Mammary epithelial cell (primary cell): ENCODE measurements at places on chromosomes 13 and 19. TPM values are rescaled to one million over a fixed set of nuclear protein-coding genes. Genes with fewer than 3 reads are reported as not detected.

The TMEM238 gene
- 7.2 TPM for total RNA-seq

The RPL36 gene
- total RNA-seq = 990 and 1,239 TPM in 2 replicates

The ZNF530 gene
- 3.2 and 5.6 TPM in 2 replicates for total RNA-seq

The ZNF534 gene
- total RNA-seq = not detected

The CELF5 gene
- 0.17 TPM for total RNA-seq

The GNG8 gene
- not detected for total RNA-seq

The RGL3 gene
- total RNA-seq = 0.24 and 0.69 TPM in 2 replicates

The N4BP2L1 gene
- total RNA-seq = 1.3 and 2.0 TPM in 2 replicates

The SIGLEC8 gene
- total RNA-seq = not detected in 2 replicates

The RNASEH2A gene
- 7.0 TPM for total RNA-seq

The ZNF229 gene
- 16.8 TPM for total RNA-seq

The TUBB4A gene
- not detected for total RNA-seq

The GJA3 gene
- 4.2 TPM for total RNA-seq

The THSD1 gene
- total RNA-seq = 25.9 and 27.2 TPM in 2 replicates

The STXBP2 gene
- 82.0 and 103 TPM in 2 replicates for total RNA-seq

The MEIOSIN gene
- not detected for total RNA-seq

The SRRM5 gene
- total RNA-seq = not detected

The WTIP gene
- total RNA-seq = 22.7 TPM

The CLC gene
- total RNA-seq = not detected

The LILRB4 gene
- total RNA-seq = not detected

The MED26 gene
- total RNA-seq = 9.7 and 10.9 TPM in 2 replicates

The NKPD1 gene
- total RNA-seq = 1.8 TPM

The PRR22 gene
- total RNA-seq = 0.50 TPM

The SLC7A1 gene
- total RNA-seq = 176 and 180 TPM in 2 replicates

The ERFL gene
- not detected in 2 replicates for total RNA-seq

The IRGC gene
- total RNA-seq = not detected

The PRR12 gene
- 13.3 and 23.0 TPM in 2 replicates for total RNA-seq

The C3 gene
- 42.5 and 122 TPM in 2 replicates for total RNA-seq

The SPRY2 gene
- total RNA-seq = 46.1 and 59.4 TPM in 2 replicates

The ATP4B gene
- total RNA-seq = not detected

The WASF3 gene
- 7.7 TPM for total RNA-seq

The KLK12 gene
- total RNA-seq = not detected in 2 replicates

The PCDH20 gene
- total RNA-seq = not detected in 2 replicates

The SLC10A2 gene
- not detected for total RNA-seq

The IGFL2 gene
- total RNA-seq = under 0.01 TPM

The EFNB2 gene
- total RNA-seq = 16.4 and 37.1 TPM in 2 replicates

The NACC1 gene
- 86.3 and 106 TPM in 2 replicates for total RNA-seq

The RFPL4AL1 gene
- not detected for total RNA-seq

The OR4F17 gene
- not detected in 2 replicates for total RNA-seq

The PSG3 gene
- total RNA-seq = not detected

The IGSF23 gene
- total RNA-seq = not detected

The B3GNT3 gene
- 2.3 TPM for total RNA-seq

The CEBPA gene
- 2.8 TPM in 2 replicates for total RNA-seq

The SCEL gene
- 0.17 TPM for total RNA-seq
